Mesangial cell (primary cell): ENCODE measurements at places on chromosomes 1 and 21. TPM values are rescaled to one million over a fixed set of nuclear protein-coding genes. Genes with fewer than 3 reads are reported as not detected.

The WNT3A gene
- total RNA-seq = not detected in 2 replicates

The FAM72B gene
- 1.6 and 4.1 TPM in 2 replicates for total RNA-seq

The THEM5 gene
- not detected in 2 replicates for total RNA-seq

The KCNJ6 gene
- total RNA-seq = 0.25 and 0.33 TPM in 2 replicates

The SPATA6 gene
- total RNA-seq = 1.3 and 3.2 TPM in 2 replicates

The AMIGO1 gene
- total RNA-seq = 0.65 and 2.4 TPM in 2 replicates

The BMP8B gene
- total RNA-seq = 0.49 and 0.76 TPM in 2 replicates

The GPR37L1 gene
- total RNA-seq = under 0.01 TPM in 1 of 2 replicates, not detected in the other

The NUDC gene
- total RNA-seq = 36.6 and 89.3 TPM in 2 replicates

The KRTAP20-1 gene
- not detected in 2 replicates for total RNA-seq

The FCRLB gene
- total RNA-seq = 2.6 and 6.8 TPM in 2 replicates

The ALPL gene
- 7.2 and 10.1 TPM in 2 replicates for total RNA-seq

The FLG2 gene
- total RNA-seq = not detected in 2 replicates

The BLZF1 gene
- total RNA-seq = 10.4 and 12.0 TPM in 2 replicates

The KRTAP7-1 gene
- total RNA-seq = not detected in 2 replicates

The TIE1 gene
- total RNA-seq = 0.98 and 1.0 TPM in 2 replicates

The GUCA2A gene
- total RNA-seq = not detected in 2 replicates

The GNG12 gene
- 81.9 and 103 TPM in 2 replicates for total RNA-seq

The CD52 gene
- not detected in 2 replicates for total RNA-seq

The MYCBP gene
- 3.7 and 15.8 TPM in 2 replicates for total RNA-seq

The KIAA0040 gene
- total RNA-seq = 2.0 and 3.9 TPM in 2 replicates

The TBX19 gene
- total RNA-seq = 0.76 and 0.98 TPM in 2 replicates

The TCHHL1 gene
- not detected in 2 replicates for total RNA-seq

The HNRNPCL4 gene
- not detected in 2 replicates for total RNA-seq

The OR10J1 gene
- total RNA-seq = not detected in 2 replicates

The ZYG11A gene
- 0.25 and 2.3 TPM in 2 replicates for total RNA-seq

The TGFB2 gene
- total RNA-seq = 66.6 and 94.8 TPM in 2 replicates

The CYP4A11 gene
- total RNA-seq = not detected in 2 replicates

The RGL1 gene
- total RNA-seq = 2.0 and 6.0 TPM in 2 replicates

The REN gene
- 0.13 TPM in 1 of 2 replicates, not detected in the other for total RNA-seq

The ITLN1 gene
- total RNA-seq = not detected in 2 replicates

The RIPPLY3 gene
- 0.16 and 0.51 TPM in 2 replicates for total RNA-seq

The NHLH1 gene
- total RNA-seq = under 0.01 TPM in 2 replicates

The ANKRD34A gene
- 1.0 and 1.1 TPM in 2 replicates for total RNA-seq

The LCE3D gene
- not detected in 2 replicates for total RNA-seq

The EPHA10 gene
- total RNA-seq = not detected in 2 replicates

The TNFRSF18 gene
- total RNA-seq = 5.1 and 35.4 TPM in 2 replicates

The WASF2 gene
- total RNA-seq = 31.4 and 50.8 TPM in 2 replicates

The ADAMTS4 gene
- total RNA-seq = 0.25 and 0.49 TPM in 2 replicates

The FAM131C gene
- total RNA-seq = 0.65 and 3.7 TPM in 2 replicates
